ENCODE measurements at places on chromosomes 1 and 21.

DNA sequence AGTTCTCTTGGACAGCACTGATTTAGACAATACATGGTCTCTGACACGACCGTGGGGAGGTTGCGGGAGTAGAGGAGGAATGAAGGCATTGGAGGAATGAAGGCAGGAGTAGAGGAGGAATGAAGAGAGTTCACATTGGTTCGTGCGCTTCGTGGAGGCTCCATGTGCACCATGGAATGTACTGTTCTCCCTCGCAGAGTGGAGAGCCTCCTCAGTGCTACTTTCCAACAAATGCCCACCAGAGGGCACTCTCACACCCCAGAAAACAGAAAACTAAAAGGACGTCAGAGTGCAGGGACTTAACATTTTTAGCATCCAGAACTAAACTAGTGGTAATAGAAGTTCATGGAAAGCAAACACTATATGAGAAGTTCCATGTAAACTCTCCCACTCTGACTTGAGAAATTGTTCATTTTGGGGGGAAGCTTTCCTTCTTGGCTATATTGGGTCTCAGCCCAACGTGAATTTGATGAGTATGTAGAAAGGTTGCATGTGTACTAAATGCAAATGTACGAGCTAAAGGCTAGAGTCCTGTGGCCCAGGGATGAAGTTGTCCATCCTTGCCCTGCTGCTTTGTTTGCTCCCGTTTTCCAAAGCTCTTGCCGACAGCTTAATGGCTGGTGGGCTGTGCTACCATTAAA is 211.6 kb downstream of the LMX1A start:
- peak; percentile 20 for DNase-seq

- no peak for DNase-seq
Measured at GRCh38 chr21:42158846-42159245, 60.1 kb upstream of the ABCG1 start.

- no peak for DNase-seq
Measured at GRCh38 chr1:228148935-228149405, 760 bp upstream of the GJC2 start.

- no peak for DNase-seq
Measured at GRCh38 chr1:221157026-221157761, 278.0 kb downstream of the HLX start.

GRCh38 chr1:1806890-1807289 is 28.6 kb upstream of the NADK start:
- no peak for DNase-seq

DNA sequence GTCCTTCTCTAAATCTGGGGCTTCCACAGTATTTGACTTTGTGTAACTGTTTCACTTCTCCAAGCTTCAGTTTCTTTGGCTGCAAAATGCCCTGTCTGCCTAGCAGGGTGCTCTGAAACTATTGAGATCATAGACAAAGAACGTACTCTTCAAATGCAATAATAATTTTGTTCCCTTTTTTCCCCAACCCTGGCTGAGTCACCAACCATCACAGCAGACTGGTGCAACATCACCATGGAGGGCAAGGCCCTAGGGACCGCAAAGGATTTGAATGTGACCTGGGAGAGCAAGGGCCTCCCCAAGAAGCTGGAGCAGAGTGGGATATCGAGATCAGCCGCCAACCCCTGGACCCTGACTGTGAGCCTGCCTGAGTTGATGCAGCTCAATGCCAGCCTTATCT is 115.0 kb downstream of the FCRL5 start:
- no peak for DNase-seq

GRCh38 chr1:172328266-172328665 is 92.2 kb upstream of the C1orf105 start:
- no peak for DNase-seq

GRCh38 chr1:156286061-156286460 is 1.9 kb downstream of the TMEM79 start:
- no peak for DNase-seq

GRCh38 chr1:6984536-6984935 is 199.3 kb downstream of the CAMTA1 start:
- DNase-seq: no peak

Data from GM19239 (cell line).